Activated naive CD4-positive, alpha-beta T cell treated with anti-CD3 and anti-CD28 coated beads, Interleukin-2, amount 10 ng/mL, durations not matched to agents 7 days and 5 days (primary cell): ENCODE measurements at places on chromosomes 7 and 10.

DNA sequence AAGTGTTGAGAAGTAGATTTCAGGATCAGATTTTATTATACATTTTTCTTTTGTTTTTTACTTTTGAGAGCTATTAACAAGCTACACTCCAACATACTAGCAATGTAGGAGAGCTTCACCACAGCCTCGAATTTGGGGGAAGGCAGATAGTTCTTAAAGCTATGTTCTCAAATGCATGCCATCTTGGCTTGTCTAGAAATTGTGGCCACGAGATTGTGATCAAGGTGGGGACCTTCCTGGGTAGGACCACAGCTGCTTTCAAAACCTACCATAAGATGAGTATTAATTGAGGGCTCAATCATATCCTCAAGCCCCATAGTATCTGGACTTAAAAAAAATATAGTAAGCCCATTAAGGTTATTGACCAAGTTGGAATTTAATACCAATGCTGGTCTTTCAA, 27.9 kb upstream of the JAZF1 start:
- H3K36me3 ChIP-seq, result no peaks in the 10 kb centered on the region
- no peak for DNase-seq
- peaks cover 23% of the 10 kb centered on the region for H3K4me1 ChIP-seq
- H3K27ac ChIP-seq, result no peak overlapping the region
- H3K27me3 ChIP-seq, result peaks cover 5% of the 10 kb centered on the region

- H3K27me3 ChIP-seq, result no peaks in the 10 kb centered on the region
- DNase-seq, result no peak
- H3K27ac ChIP-seq, result no peak overlapping the region
- no peaks in the 10 kb centered on the region for H3K4me1 ChIP-seq
- no peaks in the 10 kb centered on the region for H3K36me3 ChIP-seq
- no peak overlapping the region for H3K4me3 ChIP-seq
Measured at GRCh38 chr10:131546086-131546810, 234.7 kb upstream of the TCERG1L start.

- H3K27ac ChIP-seq, result no peak overlapping the region
- peaks cover 59% of the 10 kb centered on the region for H3K36me3 ChIP-seq
- DNase-seq, result no peak
- H3K4me3 ChIP-seq, result no peak overlapping the region
- H3K27me3 ChIP-seq, result no peaks in the 10 kb centered on the region
Measured at GRCh38 chr10:110897184-110897583, 21.8 kb downstream of the BBIP1 start.

GRCh38 chr7:104656467-104656866, 328.1 kb downstream of the LHFPL3 start:
- peaks cover 3% of the 10 kb centered on the region for H3K27me3 ChIP-seq
- no peak for DNase-seq
- H3K4me3 ChIP-seq, result no peak overlapping the region
- H3K36me3 ChIP-seq, result no peaks in the 10 kb centered on the region
- no peaks in the 10 kb centered on the region for H3K4me1 ChIP-seq

GRCh38 chr7:77401002-77401401, 15.1 kb downstream of the GSAP start:
- H3K27ac ChIP-seq, result no peak overlapping the region
- H3K4me3 ChIP-seq, result no peak overlapping the region
- H3K4me1 ChIP-seq, result no peaks in the 10 kb centered on the region

DNA sequence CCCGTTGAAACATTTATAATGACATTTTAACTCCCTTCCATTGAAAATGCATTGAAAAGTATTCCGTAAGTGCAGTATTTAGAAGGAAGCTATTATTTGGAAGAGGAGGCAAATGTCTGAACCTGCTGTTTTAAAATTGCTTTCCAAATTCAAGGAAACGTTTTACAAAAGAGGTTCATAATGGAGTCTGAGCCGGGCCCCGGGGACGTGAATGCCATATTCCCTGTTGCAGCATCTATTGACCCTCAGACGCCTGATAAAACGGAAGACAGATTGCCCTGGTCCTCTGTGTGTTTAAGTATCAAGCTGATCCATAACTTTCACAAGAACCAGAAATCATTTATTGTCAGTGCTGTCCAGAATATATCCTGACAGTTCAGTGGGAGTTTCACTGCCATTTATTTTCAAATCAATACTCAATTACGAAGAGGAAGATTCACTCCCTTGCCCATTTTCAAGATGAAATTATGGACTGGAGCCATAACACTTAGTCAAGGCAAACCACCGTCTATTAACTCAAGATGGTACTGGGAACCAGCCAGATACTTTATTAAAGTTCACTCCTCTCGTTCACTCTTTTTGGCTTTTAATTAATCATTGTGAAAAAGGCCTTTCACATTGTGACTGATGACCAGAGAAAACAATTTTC, 435.7 kb upstream of the PFKP start:
- no peak overlapping the region for H3K27ac ChIP-seq
- H3K36me3 ChIP-seq, result no peaks in the 10 kb centered on the region
- no peak for DNase-seq
- no peaks in the 10 kb centered on the region for H3K4me1 ChIP-seq
- no peak overlapping the region for H3K4me3 ChIP-seq

DNA sequence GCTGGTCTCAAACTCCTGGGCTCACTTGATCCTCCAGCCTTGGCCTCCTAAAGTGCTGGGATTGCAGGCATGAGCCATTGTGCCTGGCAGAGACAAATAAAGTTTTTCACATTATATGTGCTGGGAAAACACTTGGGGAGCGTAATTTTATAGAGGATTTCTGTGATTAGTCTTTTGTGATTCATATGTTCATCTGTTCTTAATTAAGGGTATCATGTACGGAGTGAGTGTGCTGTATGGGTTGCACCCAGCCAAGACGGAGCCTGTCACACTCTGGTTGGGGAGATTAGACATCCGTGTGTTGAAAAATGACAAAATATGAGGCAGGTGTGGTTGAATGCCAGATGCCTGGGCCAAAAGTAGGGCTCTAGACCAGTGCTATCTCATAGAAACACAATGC, 10.3 kb downstream of the ADRB1 start:
- no peak overlapping the region for H3K4me3 ChIP-seq
- H3K4me1 ChIP-seq, result peaks cover 4% of the 10 kb centered on the region
- H3K27me3 ChIP-seq, result peaks cover 49% of the 10 kb centered on the region
- no peaks in the 10 kb centered on the region for H3K36me3 ChIP-seq
- DNase-seq, result no peak
- no peak overlapping the region for H3K27ac ChIP-seq

- no peak overlapping the region for H3K27ac ChIP-seq
- DNase-seq, result no peak
- no peaks in the 10 kb centered on the region for H3K4me1 ChIP-seq
- no peaks in the 10 kb centered on the region for H3K36me3 ChIP-seq
Measured at GRCh38 chr10:126369125-126369710, 19.1 kb downstream of the ADAM12 start.

DNA sequence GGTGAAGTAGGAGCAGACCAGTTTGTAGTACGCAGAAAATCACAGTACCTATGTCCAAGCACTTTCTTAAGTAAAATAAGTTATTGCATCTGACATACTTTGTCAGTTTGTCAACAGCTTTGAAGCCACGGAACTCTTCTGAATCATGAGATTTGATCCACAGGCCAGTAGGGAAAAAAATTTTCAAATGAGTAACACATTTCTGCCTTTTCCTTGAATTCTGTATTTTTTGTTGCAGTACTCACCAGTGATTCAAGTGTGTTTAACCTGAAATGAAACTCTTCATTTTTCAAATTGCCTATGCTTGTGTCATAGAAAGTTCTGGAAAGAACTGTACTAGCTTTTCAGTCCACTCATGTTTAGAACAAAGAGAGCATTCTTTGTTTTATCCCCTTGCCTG, 337.7 kb downstream of the GATA3 start:
- H3K4me1 ChIP-seq, result peaks cover 6% of the 10 kb centered on the region
- DNase-seq, result no peak
- H3K27ac ChIP-seq, result no peak overlapping the region
